ENCODE measurements at places on chromosomes 5 and 9. TPM values are rescaled to one million over a fixed set of nuclear protein-coding genes. Genes with fewer than 3 reads are reported as not detected.
A peak's percentile ranks its signal among the peaks of the same experiment; 100 is the strongest.

Gene GRIN1
- not detected for polyA plus RNA-seq

Gene FLT4
- polyA plus RNA-seq: 1.2 TPM

DNA sequence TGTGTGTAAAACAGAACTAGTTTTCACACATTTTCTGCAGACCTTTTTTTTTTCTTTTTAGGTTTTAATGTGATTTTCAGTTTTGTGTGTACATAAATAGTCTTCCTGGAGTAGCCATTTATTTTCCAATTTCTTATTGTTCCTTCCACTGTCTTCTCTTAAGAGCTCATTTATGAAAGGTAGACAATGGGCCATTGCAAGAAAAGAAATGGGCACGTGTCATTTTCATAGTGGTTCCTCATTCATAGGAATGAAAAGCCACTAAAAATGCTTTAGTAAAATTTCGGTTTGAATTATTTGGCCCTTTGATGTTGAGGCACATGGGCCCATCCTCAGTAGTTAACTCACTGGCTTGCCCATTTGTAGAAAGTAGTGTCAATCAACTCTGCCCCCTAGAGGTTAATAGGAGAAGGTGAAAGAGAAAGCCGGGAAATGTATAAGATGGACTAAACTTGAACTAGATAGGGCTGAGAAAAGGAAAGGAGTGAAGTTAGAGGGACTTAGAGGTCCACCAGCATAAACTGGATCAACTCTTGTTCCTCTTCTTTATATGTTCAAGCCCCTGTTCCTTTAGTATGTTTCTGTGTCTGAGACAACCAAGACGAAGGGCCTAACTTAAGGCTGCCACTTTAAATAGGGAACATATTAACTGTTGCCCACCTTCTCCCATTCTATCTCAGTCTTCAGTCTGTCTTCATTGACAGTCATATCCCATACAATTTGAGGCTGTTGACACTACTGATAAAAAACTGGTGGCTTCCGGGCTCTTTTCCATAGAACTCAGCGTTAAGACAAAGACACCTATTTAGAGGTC lies 72.6 kb downstream of the SMARCA2 start:
- DNase-seq: peak; percentile 72

DNA sequence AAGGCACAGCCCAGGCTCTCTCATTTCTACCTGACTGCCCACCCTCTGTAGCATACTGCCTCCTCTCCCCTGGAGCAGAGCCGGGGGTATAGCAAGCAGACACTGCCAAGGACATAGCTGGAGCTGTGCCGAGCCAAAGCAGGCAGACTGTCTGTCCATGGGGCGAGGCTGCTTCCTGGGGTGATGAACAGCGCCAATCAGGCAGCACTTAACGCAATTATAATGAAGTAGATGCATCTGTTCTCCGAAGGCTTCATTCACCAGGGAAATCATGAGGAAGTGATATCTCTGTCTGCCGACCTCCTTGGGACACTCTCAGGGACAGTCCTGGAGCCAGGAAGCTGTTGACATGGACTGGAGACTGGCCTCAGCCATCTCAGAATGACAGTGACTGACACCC lies 230.7 kb downstream of the ASTN2 start:
- no peak for DNase-seq

GRCh38 chr5:141172381-141173204 lies at the start of gene PCDHB7:
TSS of gene PCDHB7 (plus strand) at chr5:141172644. CDS start at chr5:141172836, 192 bp downstream.
- no peak for DNase-seq

DNA sequence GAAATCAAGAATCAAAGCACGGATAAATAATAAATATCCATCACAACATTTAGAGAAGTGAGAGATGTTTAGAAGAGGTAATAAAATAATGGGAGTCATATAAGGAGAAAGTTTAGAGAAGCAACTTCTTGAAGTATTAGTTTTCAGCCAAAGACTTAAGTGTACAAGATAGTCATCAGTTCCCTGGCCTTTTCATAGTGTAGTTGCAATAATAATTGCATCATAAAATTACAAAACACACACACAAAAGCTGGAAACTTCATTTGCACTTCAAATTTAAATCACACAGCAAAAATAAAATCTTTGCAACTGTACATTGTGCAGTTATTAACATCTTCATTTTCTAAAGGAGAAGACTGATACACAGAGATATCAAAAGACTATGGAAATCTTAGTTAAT lies 319.1 kb upstream of the RGMB start:
- DNase-seq: no peak

Gene SHOC1
- not detected for polyA plus RNA-seq

DNA sequence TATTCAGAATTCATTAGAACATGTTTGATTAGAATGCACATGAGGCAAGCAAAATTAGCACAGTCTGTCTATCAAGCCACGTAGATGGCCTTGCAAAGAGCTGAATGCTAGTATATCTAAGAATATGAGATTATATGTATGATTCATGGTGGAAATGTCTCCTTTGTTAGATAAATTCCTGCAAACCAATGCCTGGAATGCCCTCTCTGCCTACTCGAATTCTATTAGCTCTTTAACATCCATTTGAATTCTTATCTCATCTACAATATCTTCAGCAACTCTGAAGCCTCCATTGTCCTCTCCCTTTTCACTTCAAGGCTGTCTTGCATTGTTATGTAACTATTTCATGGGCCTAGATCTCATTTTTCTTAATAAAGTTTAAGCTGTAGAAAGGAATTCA lies 205.5 kb downstream of the TMC1 start:
- no peak for DNase-seq

GRCh38 chr5:101393795-101394450 lies 490.8 kb upstream of the ST8SIA4 start:
- no peak for DNase-seq

- DNase-seq: no peak
These were observed 9.8 kb downstream of the BRD3 start for GRCh38 chr9:134057751-134058701.

Measured in CD4-positive, CD25-positive, alpha-beta regulatory T cell (primary cell).